ENCODE measurements at places on chromosomes 12 and 14.

- DNase-seq = no peak
These were observed 14.3 kb downstream of the CAMKK2 start for GRCh38 chr12:121282072-121282742.

- no peak for DNase-seq
These were observed 106.8 kb downstream of the DAD1 start for GRCh38 chr14:22482085-22482694.

DNA sequence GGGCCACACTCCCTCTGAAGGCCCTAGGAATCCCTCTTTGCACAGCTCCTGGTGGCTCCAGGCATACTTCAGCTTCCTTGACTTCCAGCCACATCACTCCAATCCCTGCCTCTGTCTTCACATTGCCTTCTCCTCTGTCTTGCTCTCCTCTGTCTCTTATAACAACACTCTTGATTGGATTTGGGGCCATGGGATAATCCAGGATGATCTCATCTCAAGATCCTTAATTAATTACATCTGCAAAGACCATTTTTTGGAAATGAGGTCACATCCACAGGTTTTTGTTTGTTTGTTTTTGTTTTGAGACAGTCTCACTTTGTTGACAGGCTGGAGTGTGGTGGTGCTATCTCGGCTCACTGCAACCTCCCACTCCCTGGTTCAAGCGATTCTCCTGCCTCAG lies 88.7 kb downstream of the TMTC1 start:
- DNase-seq = no peak

DNA sequence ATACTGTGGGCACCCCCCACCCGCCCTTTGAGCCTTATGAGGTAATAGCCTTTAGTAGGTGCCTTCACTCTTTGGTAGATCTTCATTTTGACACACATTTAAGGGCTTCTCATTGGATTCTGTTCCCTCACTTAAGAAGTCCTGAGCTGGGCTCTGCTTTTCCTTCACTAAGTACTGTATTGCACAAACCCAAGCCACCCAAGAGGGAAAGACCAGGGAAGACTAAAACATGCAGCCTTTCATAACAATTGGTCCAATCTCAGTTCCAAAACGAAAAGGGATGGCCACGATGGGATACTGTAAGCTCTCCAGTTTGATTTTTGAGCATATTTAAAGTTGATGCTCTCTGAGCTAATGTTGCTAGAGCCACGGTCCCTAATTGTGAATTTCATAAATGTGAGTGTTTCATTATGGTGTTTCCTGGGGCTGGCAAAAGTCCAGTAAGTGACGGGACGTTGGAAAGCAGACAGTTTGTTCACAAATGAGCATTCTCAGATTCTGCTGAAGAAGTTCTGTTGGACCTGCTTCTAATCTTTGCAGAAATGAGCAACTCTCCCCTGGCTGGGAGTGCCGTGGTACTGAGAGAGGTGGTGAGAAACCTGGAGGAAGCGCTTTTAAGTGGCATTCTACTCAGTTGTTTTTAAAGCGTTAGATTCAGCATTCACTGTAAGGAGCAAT lies 9.4 kb downstream of the SSPN start:
- no peak for DNase-seq

- DNase-seq = no peak
These were observed 153.2 kb upstream of the ALG10B start for GRCh38 chr12:38163442-38163801.

DNA sequence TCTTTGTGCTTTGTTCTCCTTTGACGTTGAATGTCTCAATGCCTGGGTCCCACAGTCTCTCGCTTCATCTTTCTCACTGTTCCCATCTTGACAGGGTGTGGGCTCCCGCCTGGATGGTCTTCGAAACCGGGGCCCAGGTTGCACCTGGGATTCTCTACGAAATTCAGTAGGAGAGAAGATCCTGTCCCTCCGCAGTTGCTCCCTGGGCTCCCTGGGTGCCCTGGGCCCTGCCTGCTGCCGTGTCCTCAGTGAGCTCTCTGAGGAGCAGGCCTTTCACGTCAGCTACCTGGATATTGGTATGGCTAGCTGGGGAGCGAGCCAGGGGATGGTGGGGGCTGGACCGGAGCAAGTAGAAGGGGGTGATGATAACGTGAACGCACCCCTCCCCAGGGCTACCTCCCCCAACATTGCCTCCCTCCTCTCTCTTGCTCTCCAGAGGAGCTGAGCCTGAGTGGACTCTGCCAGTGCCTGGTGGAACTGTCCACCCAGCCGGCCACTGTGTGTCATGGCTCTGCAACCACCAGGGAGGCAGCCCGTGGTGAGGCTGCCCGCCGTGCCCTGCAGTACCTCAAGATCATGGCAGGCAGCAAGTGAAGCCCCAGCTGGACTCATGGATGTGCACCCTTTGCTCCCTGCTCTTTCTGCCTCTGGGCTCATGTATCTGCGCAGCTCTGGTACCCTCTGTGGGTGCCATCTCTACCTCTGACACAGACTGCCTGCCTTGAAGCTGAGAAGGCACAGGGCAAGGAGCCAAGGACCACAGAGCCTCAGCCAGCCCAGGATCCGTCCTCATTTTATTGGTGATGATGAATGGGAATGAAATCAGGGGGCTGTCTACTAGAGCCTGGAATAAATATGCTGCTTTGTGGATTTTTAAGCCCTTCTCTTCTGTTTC lies 1.5 kb downstream of the NPFF start:
- DNase-seq = no peak

DNA sequence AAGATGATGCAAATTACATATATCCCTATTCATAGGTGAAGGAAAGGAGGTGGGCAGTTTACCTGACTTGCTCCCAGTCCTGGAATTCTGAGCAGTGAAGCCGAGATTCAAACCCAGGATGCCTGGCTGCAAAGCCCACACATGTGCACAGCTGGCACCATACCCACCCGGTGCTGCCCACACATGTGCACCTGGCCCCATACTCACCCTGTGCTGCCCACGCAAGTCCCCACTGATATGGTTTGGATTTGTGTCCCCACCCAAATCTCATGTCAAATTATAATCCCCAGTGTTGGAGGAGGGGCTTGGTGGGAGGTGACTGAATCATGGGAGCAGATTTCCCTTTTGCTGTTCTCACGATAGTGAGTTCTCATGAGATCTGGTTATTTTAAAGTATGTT lies 179.2 kb upstream of the C14orf180 start:
- no peak for DNase-seq

DNA sequence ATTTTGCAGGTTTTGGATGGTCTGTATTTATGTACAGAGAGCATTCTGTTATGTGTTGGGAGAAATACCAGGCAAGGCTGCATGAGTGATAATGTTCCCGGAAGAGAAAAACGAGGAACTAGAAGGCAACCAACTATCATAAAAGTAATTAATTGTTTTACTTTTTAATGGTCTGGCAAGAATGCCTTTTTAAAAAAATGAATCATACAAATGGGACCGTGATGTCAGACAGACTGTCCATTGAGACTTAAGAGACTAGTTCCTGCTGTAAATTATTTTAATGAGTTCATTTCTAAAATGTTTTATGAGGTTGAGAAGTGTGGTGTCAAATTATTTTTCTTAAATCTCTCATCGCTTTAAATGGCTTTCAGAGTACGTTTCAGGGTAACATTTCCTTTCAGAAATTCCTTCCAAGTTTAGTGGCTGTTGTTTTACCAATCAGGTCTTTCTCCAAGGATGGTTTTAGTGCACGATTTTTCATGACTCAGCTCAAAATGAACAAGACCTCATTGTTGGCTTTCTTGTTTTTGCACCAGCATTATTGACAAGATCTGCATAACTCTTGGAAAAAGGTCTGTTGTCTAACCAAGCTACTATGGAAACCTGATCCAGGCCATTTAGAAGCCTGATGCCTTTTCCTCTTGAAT lies 86.1 kb upstream of the ARHGAP5 start:
- DNase-seq = no peak

DNA sequence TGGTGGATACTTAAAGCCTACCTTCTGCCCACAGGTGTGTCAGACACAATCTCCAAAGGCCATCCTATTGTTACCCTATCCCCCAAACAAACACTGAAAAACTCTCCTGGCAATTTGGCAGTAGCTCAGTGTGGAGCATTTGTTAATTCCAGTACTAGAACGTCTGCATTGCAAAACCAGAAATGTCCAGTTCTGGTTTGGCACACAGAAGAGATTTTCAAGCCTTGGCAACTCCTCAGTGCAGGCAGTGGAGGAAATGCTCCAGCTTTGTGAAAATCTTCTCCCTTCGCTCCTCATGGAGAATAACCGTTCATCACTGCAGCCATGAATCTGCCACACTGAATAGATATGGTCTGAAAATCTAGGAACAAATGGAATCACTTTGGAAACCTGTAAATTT lies 5.3 kb upstream of the SOCS2 start:
- no peak for DNase-seq

GRCh38 chr12:107859367-107859766 lies 84.9 kb downstream of the ASCL4 start:
- no peak for DNase-seq

- DNase-seq = no peak
These were observed 9.0 kb upstream of the DCAF4 start for GRCh38 chr14:72917094-72917802.

- no peak for DNase-seq
These were observed 45.0 kb upstream of the P2RX7 start for GRCh38 chr12:121087467-121088194.

- DNase-seq = no peak
These were observed 8.5 kb upstream of the SERPINA12 start for GRCh38 chr14:94517641-94518257.
